ENCODE measurements at places on chromosomes 16 and 17.

DNA sequence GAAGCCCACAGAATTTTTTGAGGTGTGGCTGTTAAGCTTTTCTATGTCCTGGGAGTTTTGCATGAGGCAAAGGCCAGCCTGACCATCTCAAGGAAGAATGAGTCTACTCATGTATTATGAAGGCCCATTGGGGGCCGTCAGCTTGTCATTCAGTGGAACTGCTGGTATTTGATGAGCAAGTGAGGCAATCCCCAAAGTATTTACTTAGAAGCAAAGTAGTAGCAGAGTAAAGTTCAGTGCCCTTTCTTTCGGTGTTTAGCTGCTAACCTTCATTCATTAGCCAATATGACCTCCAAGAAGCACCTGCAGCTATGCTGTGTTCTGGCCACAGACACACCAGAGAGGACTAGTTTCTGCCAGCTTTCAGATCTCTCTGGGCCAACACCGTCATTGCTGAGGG is 80.2 kb downstream of the RPA1 start:
- no peak for DNase-seq

DNA sequence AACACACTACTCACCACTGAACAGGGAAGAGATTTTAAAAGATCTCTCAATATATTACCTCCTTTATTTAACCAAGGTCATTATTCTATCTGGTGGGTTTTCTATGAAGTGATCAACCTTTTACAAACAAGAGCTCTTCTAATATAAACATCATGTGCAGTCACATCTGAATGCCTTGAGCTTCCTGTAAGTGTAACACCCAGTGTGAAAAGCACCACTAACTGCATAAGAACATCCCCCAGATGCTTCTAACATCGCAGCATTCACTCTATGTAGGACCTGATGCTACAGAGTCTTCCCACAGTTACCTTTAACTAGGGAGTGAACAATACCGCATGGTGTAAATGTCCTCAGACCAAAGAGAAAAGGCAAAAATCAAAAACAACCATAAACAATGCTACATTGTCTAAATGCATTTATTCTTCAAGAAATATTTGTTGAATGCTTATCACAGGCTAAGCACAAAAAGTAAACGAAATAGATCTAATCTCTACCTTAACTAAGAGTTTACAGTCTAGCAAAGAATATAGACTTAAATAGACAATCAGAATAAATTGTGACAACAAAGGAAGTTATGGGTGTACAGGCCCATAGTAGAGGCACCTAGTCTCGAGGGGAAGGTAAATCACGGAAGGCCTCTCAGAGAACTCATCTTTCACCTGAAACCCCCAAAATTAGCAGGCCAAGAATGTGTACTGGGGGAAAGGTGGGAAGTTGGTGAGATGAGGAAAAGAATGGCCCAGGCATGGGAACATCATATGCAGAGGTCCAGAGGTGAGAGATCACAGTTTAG is 16.2 kb downstream of the SKAP1 start:
- no peak for DNase-seq

DNA sequence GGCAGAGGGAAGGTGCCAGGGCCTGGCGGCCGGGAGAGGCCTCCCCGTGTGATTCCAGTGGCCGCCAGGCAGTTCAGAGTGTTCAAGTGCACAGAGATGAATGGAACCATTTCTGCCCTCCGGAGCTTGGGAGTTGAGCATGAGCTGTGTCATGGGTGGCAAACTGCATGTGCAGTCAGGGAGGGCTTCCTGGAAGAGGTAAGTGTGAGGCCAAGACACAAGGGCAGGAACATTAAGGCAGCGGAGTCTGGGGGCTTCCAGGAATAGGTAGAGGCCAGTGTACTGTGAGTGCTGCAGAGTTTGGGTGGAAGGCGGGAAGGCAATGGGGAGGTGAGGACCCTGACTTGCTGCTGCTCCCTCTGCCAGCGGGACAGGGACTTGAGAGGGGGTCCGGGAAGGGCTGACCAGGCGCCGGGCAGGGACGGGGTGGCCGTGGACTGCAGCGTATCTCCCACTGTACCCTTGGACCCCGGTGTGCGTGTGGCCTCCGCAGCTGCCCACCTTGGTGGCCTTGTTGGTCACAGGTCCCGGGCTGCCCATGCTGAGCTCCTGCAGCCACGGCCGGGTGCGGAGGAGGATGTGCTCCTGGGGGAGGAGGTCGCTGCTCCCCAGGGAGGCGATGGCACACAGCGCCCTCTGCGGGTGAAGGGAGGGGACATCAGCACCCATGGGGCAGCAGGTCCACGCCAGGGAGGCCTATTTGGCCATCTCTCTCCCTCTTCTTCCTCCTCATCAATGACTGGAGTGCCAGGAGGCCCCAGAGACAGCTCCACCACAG is 7.5 kb upstream of the CEP131 start:
- no peak for DNase-seq

DNA sequence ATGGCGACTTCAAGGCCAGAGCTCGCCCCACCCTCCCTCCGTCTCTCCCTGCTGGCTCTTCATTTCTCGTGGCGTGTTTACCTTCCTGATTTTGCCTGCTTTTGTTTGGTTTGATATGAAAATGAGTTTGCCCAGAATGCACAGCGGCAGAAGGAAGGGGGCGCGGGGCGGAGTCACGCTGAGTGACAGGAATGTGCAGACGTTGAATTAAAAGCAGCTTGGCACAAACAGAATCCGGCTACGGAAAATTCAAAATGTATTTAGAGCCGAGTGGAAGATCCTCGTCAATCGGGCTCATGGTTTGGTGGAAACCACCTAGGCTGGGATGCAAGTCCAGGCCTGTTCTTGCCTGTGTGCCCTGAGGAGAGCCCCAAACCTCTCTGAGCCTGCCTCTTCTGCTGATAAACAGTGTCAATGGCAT is 102.7 kb downstream of the SDK2 start:
- DNase-seq: no peak

- no peak for DNase-seq
Observed at GRCh38 chr17:3894911-3895343, 2.1 kb upstream of the CAMKK1 start.

- DNase-seq: no peak
Observed at GRCh38 chr17:59669944-59670343, 37.3 kb downstream of the PTRH2 start.

DNA sequence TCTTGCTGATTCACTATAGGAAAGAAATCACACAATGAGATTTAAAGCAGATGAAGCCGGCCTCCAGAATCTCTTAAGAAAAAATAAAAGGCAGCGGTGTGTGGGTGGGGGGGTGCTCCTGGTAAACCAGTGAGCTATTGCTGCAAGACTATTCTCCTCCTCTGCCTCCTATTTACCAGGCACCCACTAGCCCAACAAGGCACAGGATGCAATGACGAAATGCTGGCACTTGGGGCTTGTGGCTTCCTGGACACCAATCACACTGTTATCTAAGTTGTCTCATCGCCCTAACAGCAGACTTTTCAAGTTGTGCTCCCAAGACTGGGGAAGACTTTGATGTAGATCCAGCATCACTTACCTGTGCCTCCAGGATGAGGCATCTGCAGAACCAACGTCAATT is 50.2 kb upstream of the NDRG4 start:
- DNase-seq: no peak

DNA sequence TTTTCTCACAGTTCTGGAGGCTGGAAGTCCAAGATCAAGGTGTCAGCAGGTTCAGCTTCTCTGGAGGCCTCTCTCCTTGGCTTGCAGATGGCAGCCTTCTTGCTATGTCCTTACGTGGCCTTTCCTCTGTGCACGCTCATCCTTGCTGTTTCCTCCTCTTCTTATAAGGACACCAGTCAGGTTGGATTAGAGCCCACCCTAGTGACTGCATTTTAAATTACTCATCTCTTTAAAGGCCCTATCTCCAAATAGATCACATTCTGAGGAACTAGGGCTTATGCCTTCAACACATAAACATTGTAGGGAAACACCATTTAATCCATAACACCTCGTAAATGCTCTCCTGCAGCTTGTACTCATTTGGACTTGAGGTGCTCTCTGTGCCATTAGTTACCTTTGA is 36.3 kb downstream of the DHRS7C start:
- no peak for DNase-seq

GRCh38 chr16:53995378-53995777 is 291.2 kb downstream of the IRX3 start:
- no peak for DNase-seq

DNA sequence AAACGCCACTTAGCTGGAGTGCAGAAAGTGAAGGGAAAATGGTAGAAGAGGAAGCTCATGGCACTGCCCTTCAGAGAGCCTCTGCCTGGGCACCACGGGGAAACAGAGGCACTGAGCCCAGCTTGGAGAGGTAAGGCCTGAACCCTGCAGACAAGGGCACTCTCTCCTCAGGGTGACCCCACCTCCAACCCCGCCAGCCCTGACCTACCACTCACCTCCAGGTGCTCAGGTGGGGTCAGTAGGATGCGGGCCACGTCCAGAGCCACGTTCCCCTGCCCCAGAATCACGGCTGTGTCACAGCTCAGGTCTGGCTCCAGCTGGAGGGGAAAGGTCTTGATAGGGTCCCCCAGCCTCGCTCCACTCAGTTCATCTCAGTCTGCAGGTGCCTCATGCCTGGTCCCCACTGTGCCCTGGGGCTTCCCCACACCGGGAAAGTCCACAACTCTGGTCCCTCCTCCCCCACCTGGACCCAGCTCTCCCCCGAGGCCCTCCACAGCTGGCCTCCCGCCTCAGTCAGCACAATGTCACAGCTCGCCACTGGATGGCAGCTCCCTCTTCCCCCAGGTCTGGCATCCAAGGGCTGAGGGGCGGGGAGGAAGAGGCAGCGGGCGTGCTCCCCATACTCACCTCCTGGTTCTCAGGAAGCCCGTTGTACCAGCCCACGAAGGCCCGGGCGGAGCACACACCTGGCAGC is 6.0 kb upstream of the GRIN2C start:
- DNase-seq: no peak

DNA sequence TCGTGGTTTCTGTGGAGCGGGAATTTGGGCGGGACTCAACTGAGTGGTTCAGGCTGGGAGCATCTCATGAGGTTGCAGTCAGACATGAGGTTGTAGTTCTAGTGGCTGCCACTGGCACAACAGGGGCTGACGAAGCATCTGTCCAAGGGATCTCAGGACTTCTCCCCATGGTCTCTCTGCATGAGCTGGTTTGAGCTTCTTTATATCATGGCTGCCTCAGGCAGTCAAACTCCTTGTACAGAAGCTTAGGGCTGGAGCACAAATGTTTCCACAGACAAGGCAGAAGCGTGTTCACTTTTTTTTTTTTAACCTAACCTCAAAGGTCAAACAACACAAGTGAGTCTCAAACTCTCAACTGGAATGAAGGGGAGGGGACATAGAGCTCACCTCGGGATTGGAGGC is 243.3 kb downstream of the MSI2 start:
- DNase-seq: peak; percentile 83

DNA sequence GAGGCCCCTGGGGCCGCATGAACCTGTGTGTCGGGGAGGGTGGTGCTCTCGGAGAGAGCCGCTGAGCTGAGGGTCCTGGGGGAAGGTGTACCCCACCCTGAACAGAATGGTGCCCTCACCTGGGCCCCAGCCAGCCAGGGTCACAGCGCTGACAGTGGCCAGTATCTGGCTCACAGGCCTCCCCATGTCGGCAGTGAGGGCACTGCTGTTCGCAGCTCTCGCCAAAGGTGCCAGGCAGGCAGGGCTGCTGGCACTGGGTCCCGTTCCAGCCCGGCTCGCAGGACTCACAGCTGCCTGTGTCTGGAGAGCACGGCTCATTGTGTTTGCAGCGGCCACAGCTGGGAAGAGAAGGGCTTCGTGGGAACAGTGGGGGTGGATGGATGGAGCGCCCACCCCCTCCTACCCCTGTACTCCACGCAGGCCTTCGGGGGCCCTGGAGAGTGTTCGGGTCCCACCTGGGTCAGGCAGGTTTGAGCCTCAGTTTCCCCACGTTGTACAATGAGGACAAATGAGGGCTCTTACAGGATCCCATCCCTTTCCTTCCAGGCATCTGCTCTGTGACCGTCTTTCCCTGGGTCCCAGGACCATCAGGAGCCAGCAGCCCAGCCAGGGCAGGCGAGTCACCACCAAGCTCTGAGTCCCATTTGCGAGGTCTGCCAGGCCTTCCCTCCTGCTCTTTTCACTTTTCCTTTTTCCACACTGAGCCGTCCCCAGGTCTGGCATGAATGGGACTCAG is 5.0 kb downstream of the SCARF1 start:
- DNase-seq: no peak

DNA sequence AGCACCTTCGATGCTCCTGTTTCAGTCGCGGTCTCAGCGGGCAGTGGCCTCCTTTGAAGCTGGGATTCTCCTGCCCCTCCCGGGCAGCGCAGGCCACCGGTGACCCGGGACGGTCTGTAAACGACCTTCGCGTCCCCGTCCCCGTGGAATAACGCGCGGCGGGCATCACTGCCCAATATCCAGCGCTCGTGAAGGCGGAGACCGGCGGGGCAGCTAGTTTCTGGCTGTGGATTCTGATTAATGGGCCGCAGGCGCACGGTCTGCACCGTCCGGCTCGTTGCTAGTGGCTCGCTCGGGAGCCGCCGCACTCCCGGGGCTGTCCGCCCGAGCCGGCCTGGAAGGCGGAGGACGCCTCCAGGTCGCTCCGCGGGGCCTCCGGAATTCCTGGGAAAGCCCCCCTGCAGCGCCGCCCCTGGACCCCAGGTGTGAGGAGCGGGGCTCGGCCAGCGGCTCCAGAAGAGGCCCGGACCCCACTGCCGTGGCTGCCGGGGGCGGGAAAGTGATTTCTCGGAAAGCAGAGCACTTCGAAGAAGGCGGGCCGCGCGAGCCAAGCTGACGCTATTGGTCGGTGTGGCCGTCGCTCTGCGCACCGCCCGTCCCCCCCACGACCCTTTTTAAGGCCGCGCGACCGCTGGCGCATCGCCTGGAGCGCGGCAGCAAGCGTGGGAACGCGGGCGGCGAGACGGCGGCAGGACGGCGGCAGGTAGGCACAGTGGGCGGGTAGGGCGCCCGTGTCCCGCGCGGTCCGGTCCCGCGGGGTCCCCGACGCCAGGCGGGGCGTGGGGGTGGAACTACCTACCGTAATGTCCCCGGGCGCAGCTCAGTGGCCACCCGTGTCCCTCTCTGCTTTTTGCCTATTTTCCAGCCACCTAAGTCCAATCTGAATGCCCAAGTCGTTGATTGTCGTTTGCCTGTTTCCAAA is at the start of gene IRF8:
TSS of gene IRF8 (plus strand) at position 642 of the 922 bp plus-strand sequence. CDS start 3,854 bp downstream, outside the sequence.
- DNase-seq: peak; percentile 58

- DNase-seq: peak; percentile 76
Observed at GRCh38 chr16:88649924-88650748, 717 bp downstream of the CYBA start.

- no peak for DNase-seq
Observed at GRCh38 chr17:55825213-55825612, 74.4 kb downstream of the PCTP start.

DNA sequence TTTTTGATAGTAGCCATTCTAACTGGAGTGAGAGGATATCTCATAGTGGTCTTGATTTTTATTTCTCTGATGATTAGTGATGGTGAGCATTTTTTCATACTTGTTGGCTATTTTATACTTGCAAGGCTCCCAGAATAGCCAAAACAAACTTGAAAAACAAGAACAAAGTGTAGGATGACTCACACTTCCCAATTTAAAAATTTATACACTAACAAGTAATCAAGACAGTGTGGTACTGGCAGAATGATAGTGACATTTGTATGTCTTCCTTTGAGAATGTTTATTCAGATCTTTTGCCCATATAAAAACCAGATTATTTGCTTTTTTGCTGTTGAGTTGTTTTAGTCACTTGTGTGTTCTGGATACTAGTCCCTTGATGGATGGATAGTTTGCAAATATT is 17.8 kb downstream of the SPECC1 start:
- DNase-seq: no peak

- DNase-seq: no peak
Observed at GRCh38 chr17:78355045-78355641, 4.7 kb downstream of the SOCS3 start.

- peak; percentile 69 for DNase-seq
Observed at GRCh38 chr17:32998887-32999228, 7.2 kb downstream of the SPACA3 start.

Measured in AG20443 (cell line).